ENCODE measurements at places on chromosomes 13 and 19.

DNA sequence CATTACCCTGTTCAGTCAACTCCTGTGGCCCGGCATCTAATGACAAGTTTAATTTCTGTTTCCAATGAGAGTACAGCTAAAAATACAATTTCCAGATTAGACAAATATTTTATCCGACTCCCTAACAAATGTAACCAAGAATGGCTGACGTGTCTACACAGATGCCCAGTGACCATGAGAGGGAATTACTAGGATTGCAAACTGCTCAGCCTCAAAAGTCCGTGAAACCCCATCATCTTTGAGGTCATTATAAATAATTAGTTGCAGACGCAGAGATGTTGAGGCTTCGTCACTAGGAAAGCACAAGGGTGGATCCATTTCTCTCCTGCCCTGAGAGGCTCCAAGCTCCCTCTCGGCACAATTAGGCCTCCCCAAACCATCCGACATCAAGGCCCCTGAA, 104.1 kb upstream of the ZNF507 start:
- no peak for DNase-seq

DNA sequence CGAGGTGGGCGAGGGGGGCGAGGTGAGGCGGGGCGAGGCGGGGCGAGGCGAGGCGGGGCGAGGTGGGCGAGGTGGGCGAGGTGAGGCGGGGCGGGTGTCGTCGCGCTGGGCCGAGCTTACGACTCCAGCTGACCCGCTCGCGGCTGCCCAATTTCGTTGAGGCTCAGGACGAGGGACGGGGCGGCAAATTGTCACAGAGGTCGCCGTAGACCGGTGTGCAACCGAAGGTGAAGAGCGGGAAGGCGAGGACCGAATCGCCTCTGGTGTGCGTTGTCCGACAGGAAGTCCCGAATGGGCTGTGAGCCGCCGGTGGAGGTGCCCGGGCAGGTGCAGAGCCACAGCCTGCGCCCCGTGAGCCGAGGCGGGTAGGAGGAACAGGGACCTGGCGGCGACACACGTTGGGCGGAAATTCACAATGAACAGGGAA, at the start of gene LACC1:
TSS of gene LACC1 (plus strand) at position 150 of the 427 bp plus-strand sequence. CDS start 1,082 bp downstream, outside the sequence.
- no peak for DNase-seq

GRCh38 chr13:42328672-42329071, 56.7 kb downstream of the AKAP11 start:
- peak; percentile 19 for DNase-seq

DNA sequence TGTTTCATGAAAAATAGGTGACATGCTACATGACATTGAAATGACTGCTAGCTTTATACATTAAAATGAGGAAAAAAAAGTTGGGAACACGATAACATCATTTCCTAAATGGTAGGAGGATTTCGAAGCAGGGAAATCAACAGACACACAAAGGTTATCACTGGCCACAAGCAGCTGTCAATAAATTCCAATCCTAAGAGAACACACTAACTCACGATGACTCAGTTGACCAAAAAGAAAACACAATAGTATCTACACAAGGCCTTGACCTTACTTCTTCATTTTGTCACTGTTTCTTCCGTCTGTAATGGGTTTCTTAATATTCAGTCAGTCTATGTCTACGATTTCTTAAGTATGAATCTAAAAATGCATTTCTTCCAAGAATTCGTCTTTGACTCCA, 36.5 kb downstream of the STARD13 start:
- DNase-seq: no peak

DNA sequence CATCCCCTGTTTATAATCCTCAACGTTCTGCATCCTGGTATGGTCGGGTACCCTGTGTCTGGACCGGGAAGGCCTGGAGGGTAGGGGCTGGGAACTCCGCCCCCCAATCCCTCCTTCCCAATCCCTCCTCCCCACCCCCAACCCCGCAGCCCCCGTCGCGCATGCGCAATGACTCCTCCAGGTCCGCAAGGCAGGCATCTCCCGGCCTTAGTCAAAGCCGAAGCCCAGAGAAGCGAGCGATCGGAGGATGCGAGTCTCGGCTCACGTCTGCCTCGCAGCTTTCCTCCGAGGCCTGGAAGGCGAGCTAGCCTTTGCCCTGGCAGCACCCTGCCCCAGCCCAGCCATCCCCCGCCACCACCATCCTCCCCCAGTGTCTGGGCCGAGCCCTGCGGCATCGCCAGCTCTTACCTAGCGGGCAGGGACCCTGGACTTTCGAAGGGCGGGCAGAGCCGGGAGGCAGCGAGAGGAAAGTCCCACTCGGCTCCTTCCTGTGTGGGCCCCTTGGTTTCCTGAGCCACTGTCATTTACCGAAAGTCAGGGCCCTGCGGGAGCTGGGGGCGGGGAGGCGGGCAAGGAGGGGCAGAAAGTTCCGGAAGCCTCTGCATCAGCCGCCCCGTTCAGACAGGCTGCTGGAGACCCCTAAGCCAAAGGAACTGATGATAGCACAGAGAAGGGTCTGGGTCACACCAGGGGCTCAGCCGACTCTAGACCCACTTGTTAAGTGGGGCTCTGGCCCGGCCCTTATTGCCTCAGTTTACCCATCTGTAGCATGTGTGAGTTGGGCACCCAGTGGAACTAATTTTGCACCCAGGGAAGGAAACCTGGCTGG, at the start of gene JAK3:
TSS of gene JAK3 (minus strand) at position 445 of the 829 bp plus-strand sequence. CDS start 3,565 bp downstream, outside the sequence.
- DNase-seq: peak; percentile 91

- no peak for DNase-seq
Observed at GRCh38 chr19:47661611-47662010, 51.6 kb upstream of the EHD2 start.
